ELF-1 (cell line): ENCODE measurements at places on chromosomes 2 and 18.

- DNase-seq = no peak
These were observed at the start of gene CIB4 for GRCh38 chr2:26640781-26641564. Gene CIB4, minus strand, starts transcription at chr2:26641366. Its CDS starts 52 bp downstream, at chr2:26641314.

- DNase-seq = no peak
These were observed 20.3 kb downstream of the SNRPD1 start for GRCh38 chr18:21632393-21632792.

GRCh38 chr18:37955201-37955600 lies 389.6 kb upstream of the CELF4 start:
- no peak for DNase-seq

GRCh38 chr2:68237404-68237803 lies 14.9 kb downstream of the PPP3R1 start:
- no peak for DNase-seq

GRCh38 chr2:215830304-215830703 lies 183.0 kb downstream of the MREG start:
- DNase-seq = no peak

DNA sequence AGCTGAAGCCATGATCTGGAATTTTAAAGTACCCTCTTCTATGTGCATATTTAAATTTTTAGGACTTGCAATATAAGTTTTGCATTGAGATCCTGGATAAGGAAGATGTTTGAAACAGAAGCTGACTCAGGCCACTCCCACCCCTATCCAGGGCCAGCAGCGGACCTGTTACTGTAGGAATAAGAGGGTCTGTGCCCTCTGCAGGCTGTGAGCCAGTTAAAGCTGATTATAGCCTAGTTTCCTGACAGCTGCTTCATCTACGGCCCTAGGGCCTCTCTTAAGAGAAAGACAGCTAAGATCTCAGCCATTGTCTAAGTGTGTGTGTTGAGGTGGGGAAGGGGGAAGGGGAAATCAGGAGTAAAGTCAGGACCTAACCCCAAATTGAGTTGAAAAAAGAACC lies 234.0 kb downstream of the HAUS1 start:
- no peak for DNase-seq

GRCh38 chr2:229930656-229931055 lies 8.4 kb downstream of the FBXO36 start:
- DNase-seq = no peak

DNA sequence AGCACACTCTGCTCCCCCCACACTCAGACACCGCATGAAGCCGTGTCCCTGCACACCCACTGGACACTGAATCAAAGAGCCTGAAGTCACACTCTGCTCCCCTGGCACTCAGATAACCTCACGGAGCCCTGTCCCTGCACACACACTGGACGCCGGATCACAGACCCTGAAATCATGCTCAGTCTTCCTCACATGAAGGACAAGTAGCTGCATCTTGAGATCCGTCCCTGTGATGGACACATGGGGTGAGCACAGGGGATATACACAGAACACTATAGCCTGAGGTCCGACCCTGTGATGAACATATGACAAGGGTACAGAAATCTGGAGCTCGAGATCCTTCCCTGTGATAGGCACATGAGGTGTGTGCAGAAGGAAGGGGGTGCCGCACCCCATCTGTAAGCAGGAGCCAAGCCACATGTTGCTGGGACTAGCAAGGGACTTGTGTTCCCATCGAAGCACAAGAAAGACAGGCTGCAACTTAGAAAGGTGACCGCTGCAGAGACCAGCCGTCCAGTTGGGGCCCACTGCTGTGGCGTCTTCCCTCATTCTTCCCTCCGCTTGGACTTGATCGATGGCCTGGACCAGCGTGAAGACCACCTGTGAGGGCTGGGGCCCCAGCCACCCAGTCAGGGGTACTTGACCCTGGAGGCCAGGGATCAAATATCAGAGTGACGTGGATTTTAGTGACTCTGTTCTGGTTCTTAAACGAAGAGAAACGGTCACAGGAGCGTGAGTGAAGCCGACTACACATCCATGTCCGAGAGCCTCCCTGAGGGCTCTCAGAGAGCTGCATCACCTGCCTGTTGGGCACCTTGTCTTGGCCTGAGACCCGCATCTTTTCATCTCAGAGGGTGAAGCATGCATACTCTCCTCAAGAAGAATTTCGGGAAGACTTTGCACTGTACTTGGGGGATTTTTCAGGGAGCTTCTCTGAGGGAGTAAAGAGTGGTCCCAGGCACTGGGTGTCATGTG lies 391.7 kb upstream of the SALL3 start:
- DNase-seq = no peak

- DNase-seq = no peak
These were observed 174.8 kb downstream of the HDAC4 start for GRCh38 chr2:239225871-239226561.

- DNase-seq = no peak
These were observed 170.4 kb downstream of the KCNE4 start for GRCh38 chr2:223222397-223222796.

GRCh38 chr2:65661980-65662653 lies 229.7 kb upstream of the SPRED2 start:
- no peak for DNase-seq

DNA sequence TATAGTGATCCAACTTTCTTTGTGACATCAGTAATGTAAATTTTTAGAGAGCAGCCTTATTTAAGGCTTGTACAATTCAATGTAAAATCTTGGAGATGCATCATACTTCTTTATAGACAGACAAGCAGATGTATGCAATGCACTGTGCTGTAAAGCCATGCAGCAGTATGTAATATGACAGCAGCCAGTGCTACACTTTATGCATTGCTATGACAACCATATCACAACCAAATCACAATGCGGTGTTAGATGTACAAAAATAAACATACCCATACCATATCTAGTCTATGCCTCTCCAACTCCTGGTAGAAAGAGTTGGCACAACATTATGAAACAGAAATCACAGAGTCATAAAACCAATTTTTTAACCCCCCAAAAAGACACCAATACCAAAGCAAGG lies 110.3 kb upstream of the WDSUB1 start:
- DNase-seq = no peak

GRCh38 chr18:61856678-61857077 lies 36.1 kb downstream of the RNF152 start:
- no peak for DNase-seq

DNA sequence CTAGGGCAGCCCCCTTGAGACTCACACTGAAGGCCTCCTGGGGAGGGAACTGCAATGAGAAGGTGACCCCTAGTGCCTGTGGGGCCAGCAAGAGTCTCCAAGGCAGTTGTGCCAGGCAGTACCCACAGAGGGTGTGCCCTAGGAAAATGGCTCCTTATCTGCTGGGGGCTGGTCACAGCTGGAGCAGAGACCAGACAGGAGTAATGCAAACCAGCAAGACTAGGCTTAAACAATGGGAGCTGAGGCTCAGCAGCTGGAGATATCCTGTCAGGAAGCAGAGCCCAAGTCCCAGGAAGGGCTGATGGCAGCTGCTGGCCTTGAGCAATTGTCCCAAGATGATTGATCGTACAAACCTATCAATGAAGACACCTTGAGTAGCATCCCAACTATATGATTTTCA lies 26.8 kb upstream of the E2F6 start:
- peak; percentile 58 for DNase-seq

DNA sequence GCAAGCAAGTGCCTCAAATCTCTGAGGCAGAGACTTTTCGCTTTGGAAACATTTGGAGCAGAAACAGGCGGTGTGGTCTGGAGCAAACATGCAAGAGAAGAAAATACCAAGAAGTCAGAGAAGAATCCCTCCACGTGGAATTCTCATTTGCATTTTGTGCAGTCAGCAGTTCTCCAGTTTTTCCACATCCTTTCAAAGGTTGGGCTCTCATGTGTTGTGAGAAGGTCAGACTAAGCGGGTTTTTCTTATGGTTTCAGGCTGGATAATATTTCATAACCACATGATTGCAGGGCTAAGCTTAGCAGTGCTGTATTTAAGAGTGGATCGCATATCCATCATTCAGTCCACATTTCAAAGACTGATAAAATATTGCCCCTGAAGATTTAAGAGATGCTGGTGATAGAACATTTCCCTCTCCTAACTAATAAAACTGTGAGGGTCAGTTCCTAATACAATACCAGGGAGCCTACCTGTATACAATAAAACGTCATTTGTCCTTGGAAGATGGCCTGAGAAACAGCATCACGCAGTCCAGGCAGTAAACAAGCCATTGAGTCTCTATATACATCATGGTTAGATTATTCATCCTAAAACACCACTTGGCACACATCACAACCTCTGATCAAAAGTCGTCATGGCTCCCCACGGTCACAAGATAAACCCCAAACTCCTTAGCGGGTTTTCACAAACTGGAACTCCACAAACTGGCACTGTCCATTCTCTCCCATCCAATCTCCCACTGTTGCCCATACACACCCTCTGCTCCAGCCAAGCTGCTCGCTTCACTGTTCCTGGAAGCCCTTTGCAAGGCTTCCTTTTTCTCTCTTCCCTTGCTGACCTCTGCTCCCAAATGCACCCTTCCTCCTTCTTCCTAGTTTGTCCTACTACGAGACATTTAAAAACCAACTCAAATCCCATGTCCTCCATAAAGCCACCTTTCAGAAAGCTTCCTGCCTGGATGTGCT lies 31.5 kb downstream of the ANKRD44 start:
- DNase-seq = no peak

- DNase-seq = no peak
These were observed 131.0 kb upstream of the CHAC2 start for GRCh38 chr2:53636596-53636995.

DNA sequence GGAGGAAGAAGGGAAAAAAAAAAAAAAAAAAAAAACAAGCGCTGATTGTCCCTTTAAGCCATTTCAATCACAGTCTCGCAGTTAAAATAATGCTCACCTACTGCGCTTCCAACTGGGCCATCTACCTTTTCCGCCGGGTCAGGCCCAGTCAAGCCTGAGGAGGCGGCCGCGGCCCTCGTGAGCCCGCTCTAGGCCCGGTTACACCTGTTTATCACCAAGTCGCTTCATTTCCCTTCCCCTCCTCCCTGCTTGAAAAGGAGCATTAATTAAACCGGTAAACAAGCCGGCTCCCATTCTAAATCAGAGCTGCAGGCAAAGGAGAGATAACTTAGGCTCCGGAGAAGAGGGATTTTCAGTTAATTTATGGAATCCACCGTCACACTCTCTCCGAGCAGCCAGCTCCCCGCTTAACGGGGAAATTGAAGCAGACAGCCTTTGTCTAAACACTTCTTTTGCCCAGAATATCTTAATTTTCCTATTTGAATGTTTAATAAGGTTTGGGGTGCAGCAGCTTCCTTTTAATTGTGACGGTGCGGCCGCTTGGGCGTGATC lies 140.1 kb upstream of the SIX3 start:
- DNase-seq = peak; percentile 79

DNA sequence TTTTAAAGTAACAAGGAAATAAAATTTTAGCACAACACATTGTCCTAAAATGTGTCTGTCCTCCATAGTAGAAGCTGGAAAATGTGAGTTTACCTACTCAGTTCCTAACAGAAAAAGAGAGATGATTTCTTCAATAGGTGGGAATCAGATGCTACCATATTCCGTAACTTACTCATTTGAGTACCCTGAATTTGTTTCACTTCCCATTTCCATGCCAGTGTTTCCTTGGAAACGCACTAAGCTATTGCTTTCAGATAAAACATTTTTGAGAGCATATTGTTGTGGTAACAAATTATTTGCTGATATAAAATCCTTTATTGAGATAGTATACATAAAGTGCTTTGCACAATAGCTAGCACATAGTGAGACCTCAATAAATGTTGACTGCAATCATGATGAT lies 137.5 kb upstream of the BARD1 start:
- DNase-seq = no peak

DNA sequence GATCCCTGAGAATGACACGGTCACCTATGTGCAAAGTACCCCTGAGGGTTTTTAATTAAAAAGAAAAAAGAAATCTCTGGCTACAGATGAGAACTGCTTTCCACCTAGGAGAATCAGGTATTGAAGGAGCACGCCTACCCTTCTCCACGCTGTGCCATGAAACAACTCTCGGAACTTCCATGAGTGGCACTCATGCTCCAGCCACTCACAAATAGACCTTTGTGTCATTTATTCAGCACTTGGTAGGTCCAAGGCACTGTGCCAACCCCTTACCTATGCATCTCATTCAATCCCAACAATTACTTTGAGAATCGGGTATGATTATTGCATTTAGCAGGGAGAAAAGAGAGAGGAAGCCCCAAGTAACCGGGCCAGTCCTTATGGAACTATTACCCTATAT lies 44.9 kb upstream of the TTC39C start:
- DNase-seq = no peak

GRCh38 chr2:146124741-146125140 lies 1604.8 kb upstream of the ZEB2 start:
- DNase-seq = no peak

DNA sequence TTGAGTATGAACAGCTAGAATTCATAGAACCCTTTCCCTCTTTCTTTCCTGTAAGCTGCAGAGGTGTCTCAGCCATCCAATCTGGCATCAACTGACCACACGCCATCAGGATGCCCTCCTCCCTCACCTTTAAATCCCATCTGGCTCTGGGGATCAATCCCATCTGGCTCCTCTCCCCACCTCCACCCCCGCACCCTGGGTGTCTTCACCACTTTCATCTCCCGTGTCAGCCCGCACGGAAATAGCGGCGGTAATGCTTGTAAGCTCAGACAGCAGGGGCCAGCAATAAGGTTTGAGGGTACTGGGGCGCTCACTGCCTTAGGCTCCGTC lies 508 bp upstream of the TUBA4B start:
- DNase-seq = no peak

DNA sequence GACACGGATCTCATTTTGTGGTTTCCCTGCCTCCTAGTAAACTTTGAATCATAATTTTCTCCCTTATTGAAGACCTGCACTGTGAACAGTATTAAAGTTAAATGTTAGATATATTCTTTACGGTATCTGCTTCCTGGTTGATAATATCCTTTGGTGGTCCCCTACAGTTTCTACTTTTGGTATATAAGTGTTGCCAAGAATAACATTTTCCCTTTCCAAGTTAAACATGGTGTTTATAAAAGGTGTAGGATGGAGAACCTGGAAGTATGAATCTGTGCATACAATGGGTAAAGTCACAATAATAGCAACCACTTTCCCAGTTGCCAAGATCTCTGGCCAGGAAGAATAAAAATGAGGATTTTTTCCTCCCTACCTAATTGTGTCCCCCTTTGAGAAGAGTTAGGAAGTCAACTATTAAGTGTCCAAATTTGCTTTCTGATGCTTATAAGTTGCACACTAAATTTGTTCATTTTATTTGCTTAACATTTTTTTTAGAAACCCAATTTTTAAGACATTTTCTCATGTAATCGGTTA lies 201.0 kb upstream of the STK17B start:
- DNase-seq = no peak

DNA sequence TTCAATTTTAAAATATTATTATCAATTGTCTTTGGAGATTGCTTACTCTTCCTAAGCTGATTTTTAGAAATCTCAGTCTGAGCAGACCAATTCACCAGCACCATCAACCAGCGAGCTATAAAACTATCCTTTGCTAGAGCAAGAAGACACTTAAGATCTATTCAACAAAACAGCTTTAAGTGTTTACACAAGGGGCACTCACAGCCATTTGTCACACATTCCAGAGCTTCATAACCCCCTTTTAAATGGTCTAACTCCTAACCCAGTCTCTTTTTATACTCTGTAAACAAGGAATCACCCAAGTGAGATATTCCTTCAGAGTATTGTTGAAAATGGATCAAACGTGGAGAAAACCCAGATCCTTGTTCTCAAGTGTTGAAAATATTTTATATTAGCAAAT lies 1294.1 kb upstream of the CHAC2 start:
- no peak for DNase-seq
